Neural progenitor cell (in vitro differentiated cells): ENCODE measurements at places on chromosomes 16 and 17.

GRCh38 chr17:7176841-7177190, 2.4 kb downstream of the ASGR1 start:
- H3K4me1 ChIP-seq, result peaks cover 11% of the 10 kb centered on the region
- H3K36me3 ChIP-seq, result no peaks in the 10 kb centered on the region
- no peak overlapping the region for H3K27ac ChIP-seq
- peak; percentile 60 for DNase-seq

DNA sequence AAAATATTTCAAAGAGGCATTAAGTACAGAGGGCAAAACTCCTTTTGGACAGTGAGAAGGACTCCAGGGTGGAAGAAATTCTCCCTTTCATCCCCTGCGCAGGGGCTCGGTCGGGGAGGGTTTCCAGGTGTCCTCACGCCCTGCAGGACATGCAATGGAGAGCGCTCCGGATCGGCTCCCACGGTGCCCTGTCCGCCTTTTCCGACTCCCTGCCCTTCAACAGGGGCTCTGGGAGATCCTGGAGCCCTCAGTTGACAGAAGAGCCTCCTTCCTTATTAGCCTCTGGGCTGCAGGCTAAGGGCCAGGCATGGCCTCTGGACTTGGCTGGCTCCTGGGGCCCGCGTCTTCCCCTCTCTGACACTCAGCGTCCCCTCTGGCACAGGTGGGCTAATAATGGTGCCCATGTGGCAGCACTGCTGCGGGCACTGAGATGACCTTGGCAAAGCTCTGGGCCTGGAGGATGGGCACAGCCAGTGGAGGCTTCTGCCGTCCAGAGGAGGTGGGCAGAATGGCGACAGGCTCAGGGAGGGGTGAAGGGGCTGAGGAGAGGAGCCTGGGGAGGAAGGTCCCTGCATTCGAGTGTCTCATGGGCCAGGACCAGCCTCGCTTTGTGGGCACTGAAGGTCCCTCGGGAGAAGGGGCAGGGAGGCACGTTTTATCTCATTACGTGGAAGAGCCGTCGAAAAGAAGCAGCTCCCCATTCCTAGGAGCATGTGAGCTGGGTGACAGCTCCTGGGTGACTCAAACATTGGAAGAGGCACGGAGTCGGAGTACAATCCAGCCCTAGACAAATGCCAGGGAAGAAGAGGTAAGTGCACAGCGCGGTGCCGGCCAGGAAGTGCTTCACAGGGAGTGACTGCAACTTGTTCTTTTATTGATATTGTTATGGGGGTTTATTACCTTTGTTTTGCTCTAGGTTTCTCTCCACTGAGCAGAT, 161.7 kb downstream of the IRF8 start:
- H3K4me1 ChIP-seq, result no peaks in the 10 kb centered on the region
- DNase-seq, result no peak
- no peaks in the 10 kb centered on the region for H3K36me3 ChIP-seq
- no peak overlapping the region for H3K4me3 ChIP-seq
- peaks cover 3% of the 10 kb centered on the region for H3K27me3 ChIP-seq
- H3K27ac ChIP-seq, result no peak overlapping the region

DNA sequence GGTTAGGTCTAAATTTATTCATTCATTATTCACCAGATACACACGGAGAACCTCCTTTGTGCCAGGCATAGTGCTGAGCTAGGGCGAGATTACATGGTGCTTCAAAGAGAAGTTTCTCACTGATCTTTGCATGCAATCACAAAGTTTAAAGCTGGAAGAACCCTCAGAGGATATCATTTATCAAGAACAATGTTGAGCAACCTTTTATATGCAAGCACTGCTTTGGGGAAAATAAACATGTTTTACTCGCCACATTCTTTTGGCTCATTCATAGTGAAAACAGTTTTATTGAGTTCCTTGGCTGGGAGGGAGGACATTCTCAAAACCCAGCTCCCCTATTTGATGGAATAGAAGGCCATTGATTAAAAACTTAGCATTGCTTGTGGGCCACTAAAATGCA, 49.8 kb upstream of the XYLT1 start:
- H3K27me3 ChIP-seq, result no peaks in the 10 kb centered on the region
- no peak overlapping the region for H3K27ac ChIP-seq
- DNase-seq, result no peak
- H3K36me3 ChIP-seq, result no peaks in the 10 kb centered on the region
- H3K4me3 ChIP-seq, result no peak overlapping the region
- H3K4me1 ChIP-seq, result no peaks in the 10 kb centered on the region

DNA sequence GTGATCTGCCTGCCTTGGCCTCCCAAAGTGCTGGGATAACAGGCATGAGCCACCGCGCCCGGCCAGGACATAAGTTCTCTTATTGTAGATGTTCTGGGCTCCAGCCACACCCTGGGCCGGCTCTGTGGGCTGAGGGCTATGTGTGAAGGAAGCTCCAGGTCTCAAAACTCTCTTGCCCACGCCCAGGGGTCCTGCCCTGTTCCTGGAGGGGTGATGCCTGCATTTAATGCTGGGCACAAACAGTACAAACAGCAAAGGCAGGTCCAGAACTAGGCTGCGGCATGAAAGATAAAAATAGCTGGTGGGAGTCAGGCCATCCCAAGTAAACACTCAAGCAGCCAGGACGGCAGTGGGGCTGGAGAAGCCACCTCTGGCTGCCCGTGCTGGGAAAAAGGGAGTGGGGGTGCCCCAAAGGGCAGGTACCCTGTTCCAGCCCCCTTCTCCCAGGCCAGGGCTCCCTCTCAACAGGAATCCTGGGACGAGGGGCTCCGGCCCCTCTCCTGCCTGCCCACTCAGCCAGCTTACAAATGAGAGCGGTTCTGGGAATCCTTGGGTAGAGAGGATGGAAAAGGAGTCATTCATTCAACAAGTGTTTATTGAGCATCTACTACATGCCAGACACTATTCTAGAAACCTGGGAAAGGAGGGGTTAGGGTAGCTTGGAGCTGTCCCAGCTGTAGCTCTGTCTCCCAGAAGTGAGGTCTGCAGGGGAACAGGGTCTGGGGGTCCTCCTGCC, 4.6 kb downstream of the TRIM47 start:
- H3K36me3 ChIP-seq, result no peaks in the 10 kb centered on the region
- no peak overlapping the region for H3K4me3 ChIP-seq
- H3K27ac ChIP-seq, result no peak overlapping the region
- no peak for DNase-seq
- H3K4me1 ChIP-seq, result peaks cover 6% of the 10 kb centered on the region

- no peaks in the 10 kb centered on the region for H3K36me3 ChIP-seq
- no peak for DNase-seq
- H3K27me3 ChIP-seq, result peaks cover 5% of the 10 kb centered on the region
- H3K4me3 ChIP-seq, result no peak overlapping the region
These were observed 7.2 kb downstream of the PLCG2 start for GRCh38 chr16:81786321-81786720.

DNA sequence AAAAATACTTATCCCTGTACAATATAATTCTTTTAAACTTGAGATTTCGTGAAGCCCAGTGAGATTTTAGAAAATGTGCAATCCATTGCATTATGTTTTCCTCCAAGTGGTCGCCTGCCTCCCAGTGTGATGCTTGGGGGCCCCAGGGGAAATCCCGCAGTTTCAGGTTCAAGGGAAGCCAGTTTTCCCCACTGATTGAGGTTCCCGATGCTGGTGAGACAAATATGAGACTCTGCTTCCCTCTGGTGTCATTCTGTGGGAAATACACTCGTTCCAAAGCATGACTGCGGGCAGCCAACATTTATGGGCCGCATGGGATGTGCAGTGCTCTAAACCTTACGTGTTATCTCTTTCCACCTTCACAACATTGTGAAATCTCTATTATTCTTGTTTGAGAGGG, 200.8 kb downstream of the PRKCB start:
- no peaks in the 10 kb centered on the region for H3K4me1 ChIP-seq
- no peaks in the 10 kb centered on the region for H3K27me3 ChIP-seq
- H3K36me3 ChIP-seq, result no peaks in the 10 kb centered on the region

DNA sequence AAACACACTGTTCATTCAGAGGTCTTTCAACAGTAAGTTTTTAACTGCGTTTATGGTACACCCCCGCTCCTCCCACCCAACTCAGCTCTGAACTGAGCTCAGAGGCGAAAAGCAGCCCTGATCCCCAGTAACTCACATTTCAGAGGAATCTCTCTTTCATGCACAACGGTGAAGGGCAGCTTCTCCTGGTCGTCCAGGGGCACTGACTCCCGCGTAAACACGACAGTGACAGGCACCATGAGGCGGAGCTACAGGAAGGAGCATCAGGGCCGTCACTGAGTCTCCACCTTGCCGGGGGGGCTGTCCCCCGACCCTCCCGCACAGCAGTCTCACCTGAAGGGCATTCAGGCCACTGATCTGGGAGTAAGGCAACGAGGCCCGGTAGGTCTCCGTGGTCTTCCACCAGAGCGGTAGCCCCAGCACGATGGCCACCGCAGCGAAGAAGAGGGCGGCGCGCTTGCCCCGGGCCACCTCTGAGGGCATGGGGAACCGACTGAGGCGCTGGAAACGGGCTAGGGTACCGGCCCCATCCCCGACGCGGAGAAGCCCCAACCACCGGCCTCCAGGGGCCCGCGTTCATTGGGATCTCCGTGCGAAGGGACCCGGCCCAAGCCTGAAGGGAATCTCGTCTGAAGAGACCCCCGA, 486 bp downstream of the PIGS start:
- no peaks in the 10 kb centered on the region for H3K36me3 ChIP-seq
- H3K4me1 ChIP-seq, result peaks cover 7% of the 10 kb centered on the region
- H3K27me3 ChIP-seq, result peaks cover 24% of the 10 kb centered on the region
- DNase-seq, result peak; percentile 58
- no peak overlapping the region for H3K27ac ChIP-seq

DNA sequence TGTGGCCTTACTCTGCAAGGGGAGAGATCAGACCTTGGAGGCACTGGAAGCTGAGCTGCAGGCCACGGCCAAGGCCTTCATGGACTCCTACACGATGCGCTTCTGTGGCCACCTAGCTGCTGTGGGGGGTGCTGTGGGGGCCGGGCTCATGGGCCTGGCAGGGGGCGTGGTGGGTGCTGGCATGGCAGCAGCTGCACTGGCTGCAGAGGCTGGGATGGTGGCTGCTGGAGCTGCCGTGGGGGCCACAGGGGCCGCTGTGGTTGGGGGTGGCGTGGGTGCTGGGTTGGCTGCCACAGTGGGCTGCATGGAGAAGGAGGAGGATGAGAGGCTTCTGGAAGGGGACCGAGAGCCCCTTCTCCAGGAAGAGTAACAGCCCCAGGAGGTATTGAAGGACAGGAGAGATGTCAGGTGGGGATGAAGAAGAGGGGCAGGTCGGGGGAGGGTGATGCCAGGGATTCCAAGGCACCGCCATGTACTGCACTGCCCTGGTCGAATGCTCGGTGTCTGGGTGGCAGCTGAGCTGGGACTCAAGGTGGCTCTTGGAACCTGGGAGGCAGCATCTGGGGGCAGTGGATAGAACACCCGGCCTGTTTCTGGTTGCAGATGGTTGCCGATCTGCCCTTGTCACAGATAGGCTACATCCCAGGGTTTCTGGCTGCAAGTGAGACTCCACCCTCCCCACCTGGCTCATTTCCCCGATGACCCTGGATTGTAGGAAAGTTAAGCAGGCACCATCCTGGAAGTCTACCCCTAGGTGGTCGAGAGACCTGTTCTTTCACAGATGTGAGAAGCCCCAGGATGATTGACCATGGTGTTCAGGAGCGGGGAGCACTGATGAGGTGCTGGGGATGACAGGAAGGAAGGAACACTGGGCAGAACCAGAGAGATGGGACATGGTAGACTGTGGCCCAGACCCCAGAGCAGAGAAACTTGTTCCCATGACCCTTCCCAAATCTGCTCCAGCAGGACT, 5.1 kb downstream of the RNF112 start:
- H3K4me1 ChIP-seq, result peaks cover 6% of the 10 kb centered on the region
- H3K4me3 ChIP-seq, result no peak overlapping the region
- no peaks in the 10 kb centered on the region for H3K36me3 ChIP-seq
- H3K27me3 ChIP-seq, result no peaks in the 10 kb centered on the region
- H3K27ac ChIP-seq, result no peak overlapping the region
- DNase-seq, result no peak

- no peak overlapping the region for H3K4me3 ChIP-seq
- H3K36me3 ChIP-seq, result no peaks in the 10 kb centered on the region
- no peaks in the 10 kb centered on the region for H3K27me3 ChIP-seq
- DNase-seq, result peak; percentile 46
- no peak overlapping the region for H3K27ac ChIP-seq
These were observed 32.3 kb downstream of the ATPAF2 start for GRCh38 chr17:18006495-18007239.

GRCh38 chr16:56510544-56510943, 9.3 kb downstream of the BBS2 start:
- peaks cover 6% of the 10 kb centered on the region for H3K36me3 ChIP-seq
- no peak overlapping the region for H3K27ac ChIP-seq
- H3K4me3 ChIP-seq, result no peak overlapping the region
- H3K27me3 ChIP-seq, result no peaks in the 10 kb centered on the region

GRCh38 chr17:38355251-38355650, 3.6 kb downstream of the SOCS7 start:
- no peak overlapping the region for H3K27ac ChIP-seq
- H3K4me1 ChIP-seq, result peaks cover 47% of the 10 kb centered on the region
- H3K36me3 ChIP-seq, result no peaks in the 10 kb centered on the region
- DNase-seq, result no peak

DNA sequence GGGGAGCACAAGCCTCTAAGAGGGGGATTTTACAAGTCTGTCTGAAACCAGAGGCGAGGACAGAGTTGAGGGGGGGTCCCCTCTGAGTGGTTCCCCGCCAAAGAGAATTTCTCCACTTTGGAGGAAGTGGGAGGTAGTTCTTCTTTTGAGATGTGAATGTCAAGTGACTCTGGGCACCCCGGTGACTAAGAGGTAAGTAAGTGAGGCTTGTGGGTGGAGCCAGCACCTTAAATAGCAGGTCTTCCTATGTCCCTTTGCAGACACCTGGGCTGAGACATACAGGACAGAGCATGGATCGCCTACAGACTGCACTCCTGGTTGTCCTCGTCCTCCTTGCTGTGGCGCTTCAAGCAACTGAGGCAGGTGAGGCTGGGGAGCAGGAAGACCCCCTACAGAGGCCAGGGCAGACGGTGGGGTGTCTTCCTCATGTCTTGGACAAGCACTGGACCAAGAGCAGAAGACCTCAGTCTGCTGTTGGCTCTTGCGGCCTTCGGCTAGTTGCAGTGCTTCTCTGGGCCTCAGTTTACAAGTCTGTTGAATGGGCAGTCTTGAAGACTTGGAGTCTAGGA, at the start of gene CCL22:
TSS of gene CCL22 (plus strand) at position 257 of the 569 bp plus-strand sequence. CDS start at position 291, 34 bp downstream.
- no peaks in the 10 kb centered on the region for H3K27me3 ChIP-seq
- H3K27ac ChIP-seq, result no peak within 1 kb of the TSS
- H3K36me3 ChIP-seq, result no peaks in the 10 kb centered on the region
- no peaks in the 10 kb centered on the region for H3K4me1 ChIP-seq

- H3K4me1 ChIP-seq, result no peaks in the 10 kb centered on the region
- H3K27me3 ChIP-seq, result no peaks in the 10 kb centered on the region
- H3K4me3 ChIP-seq, result no peak overlapping the region
- DNase-seq, result no peak
- H3K27ac ChIP-seq, result no peak overlapping the region
These were observed 52.5 kb upstream of the HELZ start for GRCh38 chr17:67297454-67297960.

- no peaks in the 10 kb centered on the region for H3K36me3 ChIP-seq
- no peak for DNase-seq
- no peaks in the 10 kb centered on the region for H3K4me1 ChIP-seq
- no peak overlapping the region for H3K4me3 ChIP-seq
These were observed 40.8 kb downstream of the MRC2 start for GRCh38 chr17:62668091-62668804.

- H3K4me1 ChIP-seq, result no peaks in the 10 kb centered on the region
- DNase-seq, result no peak
- H3K36me3 ChIP-seq, result no peaks in the 10 kb centered on the region
These were observed 15.1 kb upstream of the DHX8 start for GRCh38 chr17:43468691-43469139.
